ENCODE measurements at places on chromosomes 5 and 9. TPM values are rescaled to one million over a fixed set of nuclear protein-coding genes. Genes with fewer than 3 reads are reported as not detected.
A peak's percentile ranks its signal among the peaks of the same experiment; 100 is the strongest.

DNA sequence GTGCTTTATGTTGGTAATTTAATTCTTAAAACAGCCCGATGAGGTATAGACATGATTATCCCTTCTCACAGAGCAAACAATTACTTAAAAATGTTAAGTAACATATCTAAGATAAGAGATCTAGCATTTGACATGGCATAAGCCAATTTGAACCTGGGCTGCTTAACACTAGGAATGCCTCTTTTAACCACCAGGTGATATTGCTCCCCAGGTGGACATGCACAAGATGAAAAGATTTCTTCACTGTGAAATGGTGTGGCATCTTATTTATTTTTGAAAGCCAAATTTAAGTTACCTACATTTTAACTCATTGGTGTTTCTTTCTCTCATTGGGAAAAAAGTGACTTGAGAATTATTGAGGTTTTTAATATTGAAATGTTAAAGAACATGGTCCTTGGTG is 15.8 kb upstream of the LRRC70 start:
- H3K4me1 ChIP-seq: peaks cover 2% of the 10 kb centered on the region
- no peaks in the 10 kb centered on the region for H3K27me3 ChIP-seq
- H3K4me3 ChIP-seq: no peak overlapping the region

The ITK gene
- 231 TPM for polyA plus RNA-seq

DNA sequence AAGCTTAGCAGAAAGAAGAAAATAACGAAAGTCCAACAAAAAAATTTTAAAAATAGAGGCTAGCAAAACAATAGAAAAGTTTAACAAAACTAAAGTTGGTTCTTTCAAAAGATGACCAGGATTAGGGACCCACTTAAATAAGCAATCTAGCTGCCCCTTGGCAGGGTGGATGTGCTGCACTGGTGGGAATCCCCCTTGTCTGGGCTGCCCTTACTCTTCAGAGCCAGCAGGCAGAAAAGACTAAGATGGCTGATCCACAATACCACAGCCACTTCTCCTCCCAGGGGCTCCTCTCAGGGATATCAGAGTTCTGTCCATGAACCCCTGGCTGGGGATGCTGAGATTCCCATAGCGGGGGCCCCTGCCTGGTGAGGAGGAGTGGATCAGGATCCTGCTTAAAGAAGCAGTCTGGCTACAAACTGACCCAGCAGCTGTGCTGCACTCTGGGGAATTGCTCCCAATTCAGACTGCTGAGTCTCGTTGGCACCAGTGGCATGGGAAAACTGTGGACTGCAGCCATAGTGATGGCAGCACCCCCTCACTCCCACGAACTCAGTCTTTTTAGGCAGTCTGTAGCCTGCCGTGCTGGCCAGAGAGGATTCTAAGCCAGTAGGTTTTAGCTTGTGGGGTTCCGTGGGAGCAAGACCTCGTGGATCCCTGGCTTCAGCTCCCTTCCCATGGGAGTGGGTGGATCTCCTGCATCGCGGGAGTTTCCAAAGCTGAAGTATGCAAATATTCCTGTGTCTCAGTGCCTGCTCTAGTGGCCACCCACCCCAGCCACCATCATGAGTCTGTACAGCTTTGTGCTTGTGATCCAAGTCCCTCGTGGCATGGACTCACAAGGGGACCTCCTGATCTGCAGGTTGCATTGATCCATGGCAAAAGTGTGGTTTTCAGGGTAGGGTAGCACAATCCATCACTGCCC is 2.9 kb upstream of the INSL6 start:
- no peak for DNase-seq
- peaks cover 6% of the 10 kb centered on the region for H3K4me1 ChIP-seq
- H3K27me3 ChIP-seq: no peaks in the 10 kb centered on the region
- H3K27ac ChIP-seq: no peak overlapping the region
- no peak overlapping the region for H3K4me3 ChIP-seq
- H3K36me3 ChIP-seq: no peaks in the 10 kb centered on the region

DNA sequence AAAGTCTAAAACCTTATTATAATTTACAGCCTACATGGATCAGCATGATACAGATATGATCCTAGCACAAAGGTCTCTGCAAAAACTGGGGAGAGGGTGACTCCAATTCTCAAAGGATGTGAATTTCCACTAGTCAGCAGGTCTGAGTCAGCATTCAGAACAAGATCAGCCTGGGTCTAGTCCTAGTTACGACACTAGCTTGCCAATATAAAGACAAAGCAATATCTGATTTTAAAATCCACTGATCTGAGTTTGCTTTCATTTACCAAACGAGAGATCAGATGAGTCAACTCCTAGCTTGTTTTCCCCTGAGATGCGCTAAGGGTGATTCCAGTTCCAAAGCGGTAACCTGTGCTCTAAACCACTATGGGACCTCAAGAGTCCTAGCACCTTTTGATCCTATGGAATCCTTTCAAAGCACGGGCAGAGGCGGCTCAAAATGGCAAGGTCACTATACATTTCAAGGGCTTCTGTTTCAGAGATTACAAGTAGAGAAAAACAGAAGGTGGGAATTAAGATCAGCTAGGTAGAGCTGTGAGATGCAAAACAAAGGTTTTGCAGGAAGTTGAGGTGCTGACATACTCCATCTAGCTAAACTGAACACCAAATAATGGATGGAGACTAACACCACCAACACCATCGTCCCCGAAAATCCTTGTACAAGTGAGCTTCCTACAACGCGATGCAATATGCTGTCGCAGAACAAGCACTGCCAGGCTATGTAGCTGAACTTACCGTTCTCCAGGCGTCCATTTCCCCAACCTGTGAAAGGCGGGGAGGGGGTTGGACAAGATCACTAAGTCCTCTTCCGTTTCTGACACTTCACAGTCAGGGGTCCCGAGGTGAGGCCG is 906 bp downstream of the SLC25A51 start:
- peaks cover 12% of the 10 kb centered on the region for H3K4me1 ChIP-seq
- H3K27me3 ChIP-seq: no peaks in the 10 kb centered on the region
- peak overlapping the region; percentile 84 for H3K4me3 ChIP-seq
- DNase-seq: no peak

DNA sequence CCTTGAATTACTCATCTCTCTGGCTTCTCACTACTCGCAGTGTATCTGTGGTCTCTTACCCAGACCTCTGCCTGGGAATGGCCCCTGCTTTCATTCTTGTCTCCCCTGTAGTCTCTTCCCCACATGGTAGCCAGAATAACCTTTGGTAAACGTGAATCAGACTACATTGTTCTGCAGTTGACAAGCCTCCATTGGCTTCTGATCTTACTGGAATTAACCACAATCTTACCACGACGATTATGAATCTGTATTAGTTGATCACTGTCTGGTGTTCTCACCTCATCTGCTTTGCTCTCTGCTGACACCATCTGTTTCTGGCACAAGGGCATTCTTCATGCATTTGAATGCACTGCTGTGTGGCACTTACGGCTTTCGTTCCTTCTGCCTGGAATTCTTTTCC is 781.2 kb downstream of the MTRR start:
- no peak overlapping the region for H3K4me3 ChIP-seq
- no peak for DNase-seq
- no peaks in the 10 kb centered on the region for H3K36me3 ChIP-seq
- no peak overlapping the region for H3K27ac ChIP-seq
- H3K27me3 ChIP-seq: no peaks in the 10 kb centered on the region

The SLC46A2 gene
- 0.11 TPM for polyA plus RNA-seq

DNA sequence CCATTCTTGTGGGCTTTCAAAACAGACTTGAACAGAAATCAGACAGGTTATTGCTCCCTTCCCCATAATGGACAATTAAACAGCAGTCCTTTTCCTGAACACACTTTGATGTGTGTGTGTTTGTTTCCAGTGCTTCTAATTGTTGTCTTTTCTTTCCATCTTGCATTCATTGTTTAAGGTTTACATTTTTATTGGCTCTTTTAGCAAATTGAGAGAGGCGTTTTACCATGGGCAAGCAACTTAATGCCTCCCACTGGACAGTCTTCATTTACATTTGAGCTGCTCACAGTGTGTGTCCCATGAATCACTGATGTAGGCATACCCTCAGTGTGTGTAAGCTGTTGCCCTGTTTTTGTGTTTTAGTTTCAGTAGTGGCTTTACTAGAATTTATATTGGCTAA is 25.0 kb downstream of the WDR36 start:
- no peak overlapping the region for H3K27ac ChIP-seq
- no peak for DNase-seq
- peaks cover 8% of the 10 kb centered on the region for H3K4me1 ChIP-seq
- H3K27me3 ChIP-seq: no peaks in the 10 kb centered on the region

- H3K27me3 ChIP-seq: no peaks in the 10 kb centered on the region
- H3K27ac ChIP-seq: no peak overlapping the region
These were observed 194.7 kb downstream of the CDH9 start for GRCh38 chr5:26843677-26844076.

DNA sequence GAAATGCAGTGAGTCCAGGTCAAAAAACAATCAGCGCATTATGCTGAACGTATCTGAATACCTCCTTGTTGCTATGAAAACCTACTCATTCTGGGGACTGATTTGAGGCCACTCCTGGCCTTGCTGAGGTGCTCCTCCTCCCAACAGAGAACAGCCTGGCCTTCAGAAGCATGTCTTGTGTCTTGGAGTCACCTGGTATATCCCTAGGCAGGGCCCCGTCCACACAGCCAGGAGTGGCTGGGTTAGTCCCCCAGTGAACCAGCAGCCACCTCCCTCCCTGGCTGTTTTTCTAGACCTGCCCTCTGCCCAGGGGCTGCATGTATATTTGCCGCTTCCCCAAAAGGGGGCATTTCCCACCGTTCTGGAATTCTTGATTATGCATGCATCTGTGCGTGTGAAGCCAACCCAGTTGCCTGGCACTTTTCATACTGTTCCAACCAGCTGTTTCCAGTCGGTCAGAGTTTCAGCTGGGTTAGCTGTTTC is 99.2 kb upstream of the SPATA31C2 start:
- no peak for DNase-seq
- H3K27ac ChIP-seq: no peak overlapping the region
- H3K36me3 ChIP-seq: no peaks in the 10 kb centered on the region
- peaks cover 10% of the 10 kb centered on the region for H3K4me1 ChIP-seq
- peaks cover 8% of the 10 kb centered on the region for H3K27me3 ChIP-seq

DNA sequence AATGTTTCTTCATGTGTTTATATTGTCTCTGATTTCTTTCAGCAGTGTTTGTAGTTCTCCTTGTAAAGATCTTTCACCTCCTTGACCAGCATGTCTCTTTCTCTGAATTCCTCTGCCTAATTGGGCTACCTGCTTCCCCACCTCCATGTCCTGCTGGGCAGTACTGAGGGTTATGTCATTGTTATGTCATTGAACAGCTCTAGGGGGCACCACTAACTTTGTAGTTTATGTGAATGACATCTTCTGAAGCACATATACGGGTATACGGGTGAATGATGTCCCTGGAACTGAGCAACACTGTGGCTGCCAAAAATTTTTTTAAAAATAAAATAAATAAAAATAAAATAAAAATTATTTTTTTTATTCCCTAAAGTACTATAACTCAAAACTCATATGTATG is 16.9 kb upstream of the SNCAIP start:
- peaks cover 7% of the 10 kb centered on the region for H3K27me3 ChIP-seq
- H3K4me3 ChIP-seq: no peak overlapping the region
- DNase-seq: no peak
- no peaks in the 10 kb centered on the region for H3K4me1 ChIP-seq
- H3K27ac ChIP-seq: no peak overlapping the region

DNA sequence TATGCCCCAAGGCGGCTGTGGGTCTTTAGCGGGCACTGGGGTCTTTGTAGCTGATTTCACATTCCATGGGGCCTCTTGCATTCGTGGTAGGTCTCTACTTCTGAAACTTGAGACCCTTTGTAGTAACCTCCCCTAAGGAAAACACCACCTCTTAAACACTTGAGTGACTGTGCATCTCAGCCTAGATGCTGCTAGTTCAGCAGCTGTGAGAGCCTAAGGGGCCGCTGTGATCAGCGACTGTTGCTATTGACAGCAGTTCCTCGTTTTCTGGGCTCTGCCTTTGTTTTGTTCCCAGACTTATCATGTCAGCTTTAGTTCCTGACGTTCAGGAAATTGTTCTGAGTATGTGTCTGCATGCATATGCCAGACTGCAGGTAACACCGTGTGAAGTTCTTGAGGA is 171.2 kb downstream of the HSPA4 start:
- H3K4me1 ChIP-seq: no peaks in the 10 kb centered on the region
- no peak overlapping the region for H3K4me3 ChIP-seq
- H3K36me3 ChIP-seq: no peaks in the 10 kb centered on the region
- no peak for DNase-seq
- no peak overlapping the region for H3K27ac ChIP-seq

DNA sequence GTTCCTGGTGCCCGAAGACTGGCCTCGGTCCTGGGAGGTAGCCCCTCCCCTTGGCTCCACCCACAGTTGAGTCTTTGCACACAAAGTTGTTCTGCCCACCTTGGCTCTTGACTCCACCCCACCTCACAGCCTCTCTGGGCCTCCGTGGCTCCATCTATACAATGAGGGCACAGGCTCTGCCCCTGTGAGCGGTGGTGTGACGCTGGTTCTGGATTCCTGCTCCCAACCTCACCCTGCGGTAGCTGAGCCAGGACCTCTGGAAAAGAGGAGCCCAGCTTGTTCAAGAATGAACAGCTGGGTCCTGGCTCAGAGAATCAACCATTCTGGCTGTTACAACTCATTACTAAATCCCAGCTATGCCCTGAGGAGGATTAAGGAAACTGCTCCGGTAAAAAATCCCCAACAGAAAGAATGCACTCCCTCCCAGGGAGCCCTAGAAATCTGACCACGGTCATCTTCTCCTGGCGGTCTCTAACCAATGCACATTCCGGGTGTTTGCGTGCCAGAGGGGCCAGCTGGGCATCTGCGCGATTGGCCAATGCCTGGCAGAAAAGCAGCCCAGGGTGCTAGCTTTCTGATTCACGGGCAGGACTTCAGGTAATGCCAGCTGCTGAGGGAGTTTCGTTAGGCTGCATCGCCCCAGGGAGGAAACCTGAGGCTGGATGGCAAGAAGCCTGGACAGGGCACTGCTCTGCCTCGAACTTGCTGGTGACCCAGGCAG is 9.9 kb upstream of the GRHPR start:
- H3K27me3 ChIP-seq: peaks cover 8% of the 10 kb centered on the region
- H3K4me3 ChIP-seq: no peak overlapping the region
- DNase-seq: no peak
- no peak overlapping the region for H3K27ac ChIP-seq

GRCh38 chr5:1501372-1502045 is 22.3 kb downstream of the LPCAT1 start:
- no peak overlapping the region for H3K27ac ChIP-seq
- no peak for DNase-seq
- peaks cover 2% of the 10 kb centered on the region for H3K36me3 ChIP-seq
- H3K27me3 ChIP-seq: no peaks in the 10 kb centered on the region
- H3K4me1 ChIP-seq: peaks cover 83% of the 10 kb centered on the region

DNA sequence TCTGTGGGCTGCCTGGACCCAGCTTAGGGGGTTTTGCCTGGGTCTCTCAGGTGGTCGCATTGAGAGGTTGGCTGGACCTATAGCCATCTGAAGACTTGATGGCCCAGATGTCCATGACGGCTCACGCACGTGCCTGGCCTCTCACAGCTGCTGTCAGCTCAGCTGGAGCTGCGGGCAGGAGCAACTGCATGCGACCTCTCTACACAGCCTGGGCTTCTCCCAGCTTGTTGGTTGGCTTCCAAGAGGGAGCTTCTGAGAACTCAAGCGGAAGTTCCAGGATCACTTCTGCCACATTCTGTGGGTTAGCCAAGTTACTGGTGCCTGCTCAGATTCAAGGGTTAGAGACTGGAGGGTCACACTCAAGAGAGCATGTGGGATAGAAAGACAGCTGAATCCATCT is 99.2 kb downstream of the DAPK1 start:
- no peaks in the 10 kb centered on the region for H3K27me3 ChIP-seq
- no peak overlapping the region for H3K4me3 ChIP-seq
- H3K36me3 ChIP-seq: no peaks in the 10 kb centered on the region
- no peak for DNase-seq
- H3K27ac ChIP-seq: no peak overlapping the region

- H3K4me1 ChIP-seq: no peaks in the 10 kb centered on the region
- no peak within 1 kb of the TSS for H3K27ac ChIP-seq
- H3K27me3 ChIP-seq: peaks cover 59% of the 10 kb centered on the region
- no peaks in the 10 kb centered on the region for H3K36me3 ChIP-seq
- H3K4me3 ChIP-seq: peak within 1 kb of the TSS; percentile 76
These were observed at the start of gene ARHGEF28 for GRCh38 chr5:73625944-73626811. Gene ARHGEF28 (plus strand): TSS chr5:73626196. CDS start chr5:73684852, 58,656 bp downstream.

Data from naive thymus-derived CD8-positive, alpha-beta T cell (primary cell).